ENCODE measurements at places on chromosomes 7 and 10.

DNA sequence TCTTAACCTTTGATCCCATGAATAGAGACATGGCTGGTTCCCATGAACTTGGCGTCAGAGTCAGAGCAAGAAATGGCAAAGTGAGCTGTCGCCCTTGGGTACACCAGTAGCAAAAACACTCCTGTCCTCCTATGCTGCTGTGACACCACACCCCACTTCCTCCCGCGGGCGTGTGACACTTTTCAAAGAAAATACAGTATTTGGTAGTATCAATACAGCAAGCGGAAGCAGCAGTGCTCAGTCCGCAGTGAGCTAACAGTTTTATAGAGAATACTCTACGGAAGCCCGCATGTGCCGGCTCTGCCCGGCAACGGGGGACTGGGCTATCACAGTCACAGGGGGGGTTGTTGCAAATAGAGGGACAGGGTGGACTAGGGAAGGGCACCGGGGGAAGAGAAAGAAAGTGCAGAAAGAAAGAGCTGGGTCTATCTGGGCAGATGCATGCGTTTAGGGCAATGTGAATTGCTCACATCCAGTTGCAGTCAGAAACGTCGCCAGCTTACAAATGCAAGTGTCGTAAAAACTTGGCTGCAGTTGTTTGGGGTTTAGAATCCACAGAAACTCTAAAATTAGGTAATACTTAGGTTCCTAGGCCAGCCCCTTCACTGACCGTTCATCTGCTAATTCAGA is 49.8 kb downstream of the PRKCQ start:
- DNase-seq, result peak; percentile 80

- no peak for DNase-seq
These were observed 28.4 kb upstream of the CBLL1 start for GRCh38 chr7:107715531-107715930.

GRCh38 chr7:80440883-80441282 is 71.0 kb downstream of the GNAT3 start:
- no peak for DNase-seq

DNA sequence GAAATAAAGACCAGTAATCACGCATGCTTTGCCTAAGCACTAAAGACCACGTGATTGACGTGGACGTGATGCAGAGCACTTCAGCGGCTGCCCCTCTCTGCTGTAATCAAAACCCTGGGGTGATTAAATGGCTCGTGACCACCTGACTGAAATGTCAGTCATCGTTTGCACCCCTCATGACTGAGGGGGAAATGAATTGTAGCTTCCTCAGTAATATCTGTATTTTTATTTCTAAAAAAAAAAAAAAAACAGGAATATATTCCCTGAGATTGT is 148.1 kb upstream of the RSU1 start:
- no peak for DNase-seq

DNA sequence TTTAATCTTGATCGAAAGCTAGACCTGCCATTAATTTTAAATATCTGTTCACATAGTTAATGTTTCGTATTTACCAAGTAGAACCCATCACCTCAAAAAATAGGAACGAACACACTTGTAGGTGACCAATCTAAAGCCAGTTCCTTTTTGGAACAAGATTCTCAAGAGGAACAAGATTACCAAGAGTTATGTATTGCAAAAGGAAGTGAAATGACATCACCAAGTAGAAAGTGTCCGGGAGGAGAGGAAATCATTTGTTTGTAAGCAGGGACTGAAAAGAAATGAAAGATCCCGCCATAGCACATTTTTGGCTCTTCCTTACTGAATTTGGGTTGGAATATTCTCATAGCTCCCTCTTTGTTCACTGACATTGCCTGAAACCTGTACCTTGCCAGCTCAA is 1200.5 kb downstream of the SORCS1 start:
- no peak for DNase-seq

DNA sequence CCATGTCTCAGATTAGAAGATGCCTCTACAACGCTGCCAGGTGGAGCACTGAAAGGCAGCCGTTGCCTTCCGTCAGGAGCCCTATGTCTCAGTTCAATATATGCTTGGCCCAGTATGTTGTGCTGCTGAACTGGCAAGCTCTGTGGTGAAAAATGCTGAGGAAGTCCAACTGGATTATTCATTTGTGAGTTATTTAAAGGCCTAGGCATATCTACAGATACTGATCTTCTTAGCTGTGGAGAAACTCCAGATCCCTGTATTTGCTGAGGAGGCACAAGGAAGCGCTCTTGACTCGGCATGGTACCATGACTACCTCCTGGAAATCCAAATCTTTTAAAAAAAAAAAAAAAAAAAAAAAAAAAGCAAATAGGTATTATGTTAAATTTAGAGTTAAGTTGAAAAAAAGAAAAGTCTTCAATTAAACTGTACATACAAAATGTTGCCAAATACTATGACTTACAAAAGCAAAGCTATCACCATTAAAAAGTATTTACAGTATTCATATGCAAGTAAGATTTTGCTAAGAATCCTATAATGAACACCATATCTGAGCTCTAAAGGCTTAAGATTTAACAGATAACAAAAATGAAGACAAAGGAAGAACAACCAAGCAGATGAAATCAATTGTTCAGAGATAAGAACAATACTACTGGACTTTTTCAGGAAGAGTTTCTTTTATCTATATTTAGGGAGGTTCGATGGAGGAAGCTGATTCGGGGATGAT is 152.4 kb downstream of the GALNT11 start:
- DNase-seq, result no peak

GRCh38 chr10:60643874-60644273 is 134.4 kb upstream of the CDK1 start:
- no peak for DNase-seq

DNA sequence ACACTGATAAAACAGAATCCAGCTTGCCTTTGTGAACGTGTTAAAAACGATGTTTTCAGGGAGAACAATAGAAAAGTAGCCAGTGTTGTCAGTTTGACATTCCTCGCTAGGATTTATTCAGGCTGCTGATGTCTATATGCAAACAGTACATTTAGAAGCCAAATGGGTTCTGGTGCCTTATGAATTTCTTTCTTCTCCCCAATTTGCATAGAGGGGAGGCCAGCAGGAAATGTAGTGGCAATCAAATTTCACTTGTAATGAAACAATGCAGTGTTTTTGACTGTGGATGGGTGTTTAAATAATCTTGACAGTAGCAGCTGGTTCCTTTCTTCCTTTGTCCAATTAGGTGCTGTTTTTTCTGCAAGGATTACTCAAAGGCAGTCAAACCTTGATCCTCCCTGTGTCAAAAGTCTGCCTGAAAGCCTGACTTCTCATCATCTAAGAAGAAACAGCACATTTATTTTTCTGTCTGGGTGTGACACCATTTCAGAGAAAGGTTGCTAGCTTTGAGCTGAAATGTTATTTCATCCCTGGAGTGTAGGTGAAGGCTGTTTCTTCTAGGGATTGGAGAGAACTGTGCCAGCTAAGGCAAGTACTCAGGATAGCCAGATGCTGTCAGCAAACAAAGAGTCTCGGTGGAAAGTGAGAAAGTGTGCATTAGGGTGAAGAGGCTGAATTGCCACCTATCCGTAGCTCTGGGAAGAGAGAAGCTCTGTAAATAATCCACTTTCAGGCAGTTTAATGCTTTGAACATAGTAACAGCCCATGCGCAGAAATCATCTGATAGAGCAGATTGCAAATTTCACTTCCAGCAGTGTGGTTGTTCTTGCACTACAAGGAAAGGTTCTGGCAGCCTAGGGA is 36.6 kb upstream of the ZNRF2 start:
- no peak for DNase-seq

DNA sequence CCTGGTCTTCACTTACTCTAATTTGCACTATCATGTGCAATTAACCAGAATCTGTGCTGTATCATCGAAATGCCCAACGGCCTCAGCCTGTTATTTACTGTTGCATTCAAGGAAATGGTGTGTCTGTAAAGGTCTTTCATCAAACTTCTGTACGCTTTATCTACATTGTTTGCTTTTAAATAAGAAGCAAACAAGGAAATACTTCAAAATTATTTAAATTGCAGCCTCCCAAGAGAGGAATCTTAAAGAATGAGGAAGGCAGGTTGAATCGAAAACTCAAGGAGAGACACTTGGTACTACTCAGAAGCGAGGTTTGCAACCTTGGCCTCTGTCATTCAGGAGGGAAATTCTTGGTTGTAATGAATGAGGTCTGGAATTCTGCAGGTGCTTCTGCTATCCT is 40.7 kb downstream of the MGAM start:
- DNase-seq, result no peak

- DNase-seq, result no peak
These were observed 18.4 kb downstream of the TRDMT1 start for GRCh38 chr10:17183110-17183509.

DNA sequence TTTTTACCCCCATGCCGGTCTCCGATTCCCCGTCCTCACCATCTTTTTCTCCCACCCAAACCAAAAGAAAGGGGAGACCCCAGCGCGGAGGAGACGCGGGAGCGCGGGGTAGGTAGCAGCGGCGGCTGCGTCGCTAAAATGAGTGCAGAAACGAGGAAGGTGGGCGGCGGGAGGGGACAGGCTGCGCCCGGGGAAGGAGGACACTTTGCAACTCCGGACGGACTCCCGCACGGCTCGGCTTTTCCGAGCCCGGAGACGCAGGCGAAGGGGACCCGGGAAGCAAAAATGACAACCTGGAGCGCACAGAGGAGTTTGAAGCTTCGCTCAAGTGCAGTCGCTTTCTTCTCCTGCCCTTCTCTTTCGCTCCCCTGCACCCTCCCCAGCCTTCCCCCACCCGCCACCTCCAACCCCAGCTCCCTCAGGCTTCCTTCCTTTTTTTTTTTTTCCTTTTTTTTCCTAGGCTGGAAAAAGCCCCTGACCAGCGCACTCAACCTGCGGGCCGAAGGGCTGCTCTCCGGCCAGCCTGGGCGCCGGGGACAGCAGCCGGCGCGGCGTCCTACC is 453 bp downstream of the SFMBT2 start:
- peak; percentile 57 for DNase-seq

GRCh38 chr7:18109762-18110161 is 82.1 kb upstream of the PRPS1L1 start:
- DNase-seq, result no peak

GRCh38 chr10:98920807-98921206 is 314.8 kb downstream of the HPSE2 start:
- DNase-seq, result no peak

- DNase-seq, result no peak
These were observed 80.8 kb downstream of the ARHGAP22 start for GRCh38 chr10:48523820-48524758.

DNA sequence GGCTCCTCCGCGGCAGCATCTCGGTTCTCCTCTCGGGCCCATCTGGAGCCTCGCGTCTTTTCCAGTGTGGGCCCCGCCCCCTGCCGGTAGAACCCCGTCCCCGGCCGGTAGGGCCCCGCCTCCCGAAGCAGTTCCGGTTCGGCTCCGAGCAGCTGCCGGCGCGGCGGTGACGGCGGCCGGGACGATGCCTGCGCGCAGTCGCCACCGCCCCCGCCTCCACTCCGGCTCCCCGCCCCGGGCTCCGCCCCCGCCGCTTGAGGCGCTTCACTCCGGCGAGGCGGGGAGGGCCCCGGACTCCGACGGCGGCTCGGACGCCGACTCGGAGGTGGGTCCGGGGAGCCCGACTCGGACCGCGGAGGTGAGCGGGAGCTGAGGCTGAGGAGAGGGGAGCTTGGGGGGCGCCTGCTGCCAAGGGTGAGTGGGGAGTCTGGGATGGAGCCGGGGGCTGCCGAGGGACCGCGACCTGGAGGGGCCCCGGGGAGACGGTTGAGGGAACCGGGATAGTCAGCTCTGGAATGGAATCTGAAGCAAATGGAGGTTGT is at the start of gene SAMD8:
TSS of gene SAMD8 (plus strand) at position 292 of the 542 bp plus-strand sequence. CDS start 38,873 bp downstream, outside the sequence.
- peak; percentile 96 for DNase-seq

DNA sequence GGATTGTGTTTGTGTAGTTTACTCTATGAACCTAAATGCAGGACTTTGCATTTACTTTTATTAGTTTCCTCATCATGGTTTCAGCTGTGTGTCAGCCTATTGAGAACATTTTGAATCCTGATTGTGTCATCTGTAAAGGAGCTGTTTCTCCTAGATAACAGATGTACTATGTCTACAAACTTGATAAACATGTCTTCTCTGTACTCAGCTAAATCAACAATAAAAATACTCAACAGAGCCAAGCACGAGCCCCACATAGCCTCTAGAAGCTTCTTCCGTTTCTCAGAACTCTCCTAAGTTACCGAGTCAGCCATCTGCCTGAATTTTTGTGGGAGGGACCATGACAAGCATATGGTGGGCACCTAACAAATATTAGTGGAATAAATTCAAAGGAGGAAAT is 234.7 kb downstream of the SKAP2 start:
- DNase-seq, result no peak

DNA sequence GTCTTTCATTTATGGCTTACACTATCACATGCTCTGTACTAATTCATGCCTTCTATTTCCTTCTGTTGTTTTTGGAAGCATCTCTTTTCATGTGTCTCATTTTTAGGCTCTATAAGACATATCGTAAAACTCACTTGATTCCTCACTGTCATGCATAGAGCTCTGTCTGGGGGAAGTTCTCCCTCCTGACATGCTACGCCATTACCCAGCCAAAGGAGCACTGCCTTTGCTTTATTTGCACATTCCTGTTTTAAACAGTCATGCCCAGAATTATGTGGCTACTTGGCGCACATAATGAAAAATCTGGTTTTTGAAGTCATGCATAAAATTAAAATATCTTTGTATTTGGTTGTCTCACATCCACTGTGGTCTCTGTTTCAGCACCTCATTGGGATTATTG is 17.6 kb upstream of the AKR1C3 start:
- DNase-seq, result no peak

DNA sequence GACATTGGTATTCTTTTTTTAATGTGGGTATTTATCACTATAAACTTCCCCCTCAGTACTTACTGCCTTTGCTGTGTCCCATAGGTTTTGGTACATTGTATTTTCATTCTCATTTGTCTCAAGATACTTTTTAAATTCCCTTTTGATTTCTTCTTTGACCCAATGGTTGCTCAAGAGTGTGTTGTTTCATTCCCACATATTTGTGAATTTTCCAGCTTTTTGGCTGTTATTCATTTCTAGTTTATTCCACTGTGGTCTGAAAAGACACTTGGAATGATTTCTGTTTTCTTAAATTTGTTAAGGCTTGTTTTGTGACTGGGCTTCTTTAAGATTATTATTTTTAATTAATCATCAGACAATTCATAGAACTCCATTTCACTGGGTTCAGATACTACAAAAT is 105.0 kb downstream of the EPC1 start:
- DNase-seq, result no peak

DNA sequence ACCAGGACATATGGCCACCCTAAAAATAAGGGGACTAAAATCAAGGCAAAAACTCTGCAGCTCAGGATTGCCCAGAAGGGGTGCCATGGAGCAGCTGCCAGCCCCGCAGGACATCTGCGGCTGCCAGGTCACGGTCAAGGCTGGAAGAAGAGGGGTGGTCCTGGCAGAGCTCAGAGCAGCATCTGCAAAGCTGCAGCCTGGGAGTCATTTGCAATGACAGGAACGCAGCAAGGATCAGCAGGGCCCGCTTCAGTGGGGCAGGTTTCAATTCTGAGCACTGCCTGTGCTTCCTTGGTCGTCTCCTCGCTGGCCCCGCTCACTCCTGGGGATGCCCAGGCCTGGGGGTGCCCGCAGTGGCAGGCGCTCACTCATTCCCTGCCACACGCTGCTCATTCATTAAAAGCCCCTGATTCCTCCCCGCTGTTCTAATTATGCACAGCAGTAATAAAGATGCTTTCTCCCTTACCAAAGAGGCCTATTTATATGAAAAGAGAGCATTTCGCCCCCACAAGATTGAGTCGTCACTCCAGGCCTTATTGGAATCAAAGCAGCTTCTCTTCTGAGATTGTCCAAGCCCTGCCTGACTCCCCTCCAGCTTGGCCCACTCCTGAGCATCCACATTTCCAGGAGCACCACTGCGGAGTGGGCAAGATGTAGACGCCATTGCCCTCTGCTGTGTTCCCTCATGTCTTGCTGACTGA is 4.6 kb downstream of the HSPA12A start:
- no peak for DNase-seq
